CD8-positive, alpha-beta memory T cell (primary cell): ENCODE measurements at places on chromosomes 4 and X. TPM values are rescaled to one million over a fixed set of nuclear protein-coding genes. Genes with fewer than 3 reads are reported as not detected.
A peak's percentile ranks its signal among the peaks of the same experiment; 100 is the strongest.

RHOXF2 gene
- polyA plus RNA-seq: not detected

PCDH19 gene
- not detected for polyA plus RNA-seq

NSUN7 gene
- not detected for polyA plus RNA-seq

ADAM29 gene
- 0.53 TPM for polyA plus RNA-seq

MXRA5 gene
- not detected for polyA plus RNA-seq

ATP2B3 gene
- polyA plus RNA-seq: not detected

MCUB gene
- 159 TPM for polyA plus RNA-seq

RNF175 gene
- not detected for polyA plus RNA-seq

DNA sequence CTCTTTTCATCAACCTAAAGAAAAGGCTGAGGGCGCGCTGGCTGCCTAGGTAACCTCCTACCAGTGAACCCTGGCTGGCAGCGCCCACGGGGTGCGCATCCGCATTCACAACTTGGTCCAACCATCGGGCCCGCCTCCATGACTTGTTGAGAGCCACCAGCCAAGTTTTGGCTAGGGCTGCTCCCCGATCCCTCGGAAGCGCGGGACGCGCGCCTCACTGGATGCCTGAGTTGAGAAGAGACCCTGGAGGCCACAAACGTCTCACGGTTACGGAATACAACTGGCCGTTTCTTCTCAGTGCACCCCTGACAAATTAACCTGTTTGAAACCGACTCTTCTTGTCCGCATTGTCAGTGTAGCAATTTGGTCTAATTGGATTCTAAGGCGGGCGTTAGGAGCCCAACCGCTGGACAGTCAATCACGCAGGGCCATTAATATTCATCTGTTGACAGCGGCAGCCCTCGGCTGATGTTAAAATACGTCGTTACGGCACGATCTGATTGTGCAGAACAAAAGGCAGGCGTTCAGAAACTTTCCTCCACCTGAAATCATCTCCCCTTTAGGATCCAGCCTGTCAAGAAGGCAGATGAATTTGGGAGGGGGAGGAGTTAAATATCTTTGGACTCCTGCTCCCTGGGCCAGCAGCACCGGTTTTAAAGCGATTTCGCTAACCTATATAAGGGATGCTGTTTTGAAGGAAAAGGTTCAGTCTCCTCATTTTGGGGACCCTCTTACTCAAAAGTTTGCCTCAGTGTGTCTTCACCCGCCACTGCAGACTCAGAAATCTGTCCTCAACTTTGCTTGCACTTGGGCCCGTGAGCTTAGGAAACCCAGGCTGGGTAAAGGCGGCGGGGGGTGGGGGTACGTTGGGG lies 1.2 kb downstream of the GPC3 start:
- H3K4me1 ChIP-seq: no peaks in the 10 kb centered on the region
- no peaks in the 10 kb centered on the region for H3K36me3 ChIP-seq
- H3K27ac ChIP-seq: no peak overlapping the region
- H3K27me3 ChIP-seq: peaks cover 3% of the 10 kb centered on the region
- DNase-seq: no peak

DNA sequence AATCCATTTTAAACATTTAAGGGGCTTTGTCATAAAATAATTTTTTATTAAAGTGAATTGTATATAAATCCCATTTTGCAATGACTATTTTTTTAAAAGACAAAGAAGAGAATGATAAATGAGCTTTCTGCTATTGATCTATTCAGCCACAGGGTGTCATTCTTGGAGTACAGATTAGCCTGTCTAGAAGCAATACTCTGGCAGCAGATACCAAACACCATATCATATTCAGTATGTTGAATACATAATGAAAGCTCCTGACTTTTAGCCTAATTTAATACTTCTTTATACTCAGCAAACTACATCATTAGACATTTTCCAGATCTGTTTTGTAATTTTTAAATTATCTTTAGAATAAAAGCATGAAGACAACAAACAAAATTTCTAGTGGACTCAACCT lies 496.3 kb downstream of the PDGFC start:
- H3K4me3 ChIP-seq: no peak overlapping the region
- no peaks in the 10 kb centered on the region for H3K4me1 ChIP-seq
- no peak overlapping the region for H3K27ac ChIP-seq
- H3K36me3 ChIP-seq: no peaks in the 10 kb centered on the region
- H3K27me3 ChIP-seq: no peaks in the 10 kb centered on the region
- no peak for DNase-seq

GRCh38 chr4:122584519-122584918 lies 36.3 kb downstream of the IL21 start:
- H3K36me3 ChIP-seq: no peaks in the 10 kb centered on the region
- no peak overlapping the region for H3K27ac ChIP-seq

DNA sequence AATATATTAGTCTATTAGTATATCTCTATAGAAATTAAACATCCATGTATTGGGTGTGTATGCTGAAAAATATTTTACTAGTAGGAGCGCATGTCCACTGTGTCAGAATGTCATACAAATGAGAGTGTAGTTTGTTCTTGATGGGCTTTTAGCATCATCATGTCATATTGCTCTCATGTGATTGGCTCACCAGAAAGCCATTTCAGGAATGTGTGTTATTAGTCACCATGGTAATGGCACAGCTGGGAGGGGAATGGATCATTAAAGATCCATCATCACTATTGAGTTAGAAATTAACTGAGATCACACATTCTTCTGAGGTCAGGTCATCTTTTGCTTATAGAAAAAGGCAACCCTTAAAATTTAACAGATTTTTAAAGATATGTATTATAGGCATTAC lies 77.3 kb downstream of the PHEX start:
- no peaks in the 10 kb centered on the region for H3K4me1 ChIP-seq
- no peak overlapping the region for H3K27ac ChIP-seq
- no peak overlapping the region for H3K4me3 ChIP-seq
- no peak for DNase-seq

GRCh38 chr4:151039733-151040132 lies 24.6 kb upstream of the LRBA start:
- H3K4me1 ChIP-seq: no peaks in the 10 kb centered on the region
- no peak for DNase-seq
- no peak overlapping the region for H3K4me3 ChIP-seq

- H3K4me3 ChIP-seq: no peak overlapping the region
- H3K27ac ChIP-seq: no peak overlapping the region
- no peaks in the 10 kb centered on the region for H3K27me3 ChIP-seq
- H3K36me3 ChIP-seq: no peaks in the 10 kb centered on the region
Observed at GRCh38 chr4:93199492-93199891, 629.1 kb upstream of the ATOH1 start.

GRCh38 chr4:125013891-125014290 lies 300.9 kb upstream of the FAT4 start:
- no peak overlapping the region for H3K27ac ChIP-seq
- no peak overlapping the region for H3K4me3 ChIP-seq
- no peaks in the 10 kb centered on the region for H3K4me1 ChIP-seq
- no peak for DNase-seq

GRCh38 chrX:103248553-103248952 lies 6.4 kb downstream of the TCEAL8 start:
- no peaks in the 10 kb centered on the region for H3K36me3 ChIP-seq
- no peak overlapping the region for H3K4me3 ChIP-seq
- H3K27me3 ChIP-seq: no peaks in the 10 kb centered on the region

DNA sequence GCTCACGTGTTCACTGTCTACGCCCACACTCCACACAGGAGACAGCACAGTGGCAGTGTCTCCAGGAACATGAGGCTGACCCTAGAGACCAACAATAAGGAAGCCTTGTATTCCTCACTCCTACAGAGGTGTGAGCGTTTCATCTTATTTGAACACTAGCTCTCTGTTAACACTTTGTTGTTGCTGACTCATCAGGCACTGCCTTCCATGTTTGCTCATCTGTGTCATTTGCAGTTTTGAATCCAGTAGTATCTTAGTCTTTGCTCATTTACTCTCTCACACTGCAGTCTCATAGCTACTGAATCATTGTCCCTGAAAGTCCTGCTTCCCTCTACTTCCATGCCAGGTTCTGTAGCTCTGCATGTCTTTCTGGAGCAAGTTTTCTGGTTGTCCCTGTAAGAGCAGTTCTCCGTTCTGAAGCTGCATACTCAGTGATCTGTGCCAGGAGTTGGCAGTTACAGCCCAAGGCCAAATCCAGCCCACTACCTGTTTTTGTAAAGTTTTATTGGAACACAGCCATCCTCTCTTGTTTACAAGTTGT lies 80.3 kb upstream of the DCLK2 start:
- no peaks in the 10 kb centered on the region for H3K36me3 ChIP-seq
- H3K27me3 ChIP-seq: no peaks in the 10 kb centered on the region
- H3K27ac ChIP-seq: no peak overlapping the region
- no peak for DNase-seq
- H3K4me3 ChIP-seq: no peak overlapping the region

DNA sequence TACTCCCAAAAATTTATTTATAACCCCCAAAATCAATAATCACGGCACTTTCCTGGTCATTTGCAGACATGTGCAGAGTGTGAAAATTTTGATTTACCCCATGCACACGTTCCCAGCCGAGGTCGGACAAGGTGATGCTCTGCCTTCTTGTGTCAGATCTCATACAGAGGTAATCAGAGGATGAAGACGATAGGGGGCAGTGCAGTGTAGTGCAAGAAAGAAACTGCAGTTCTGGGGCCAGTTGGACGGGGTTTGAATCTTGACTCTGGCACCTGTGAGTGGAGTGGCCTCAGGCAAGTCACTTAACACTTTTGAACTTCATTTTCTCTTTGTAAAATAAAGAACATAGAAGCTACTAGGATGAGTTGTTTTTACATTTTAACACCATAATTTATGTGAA lies 88.4 kb downstream of the FRMPD3 start:
- no peaks in the 10 kb centered on the region for H3K36me3 ChIP-seq
- no peaks in the 10 kb centered on the region for H3K4me1 ChIP-seq
- H3K4me3 ChIP-seq: no peak overlapping the region
- H3K27me3 ChIP-seq: no peaks in the 10 kb centered on the region
- no peak for DNase-seq

- no peak overlapping the region for H3K4me3 ChIP-seq
- no peaks in the 10 kb centered on the region for H3K36me3 ChIP-seq
- peak overlapping the region; percentile 60 for H3K27ac ChIP-seq
- DNase-seq: no peak
- H3K27me3 ChIP-seq: no peaks in the 10 kb centered on the region
- no peaks in the 10 kb centered on the region for H3K4me1 ChIP-seq
Observed at GRCh38 chr4:128516301-128516969, 228.8 kb upstream of the PGRMC2 start.

- H3K4me1 ChIP-seq: no peaks in the 10 kb centered on the region
- no peak overlapping the region for H3K27ac ChIP-seq
- DNase-seq: no peak
- H3K36me3 ChIP-seq: no peaks in the 10 kb centered on the region
- no peaks in the 10 kb centered on the region for H3K27me3 ChIP-seq
- H3K4me3 ChIP-seq: no peak overlapping the region
Observed at GRCh38 chrX:110741213-110741796, 54.3 kb downstream of the CHRDL1 start.

DNA sequence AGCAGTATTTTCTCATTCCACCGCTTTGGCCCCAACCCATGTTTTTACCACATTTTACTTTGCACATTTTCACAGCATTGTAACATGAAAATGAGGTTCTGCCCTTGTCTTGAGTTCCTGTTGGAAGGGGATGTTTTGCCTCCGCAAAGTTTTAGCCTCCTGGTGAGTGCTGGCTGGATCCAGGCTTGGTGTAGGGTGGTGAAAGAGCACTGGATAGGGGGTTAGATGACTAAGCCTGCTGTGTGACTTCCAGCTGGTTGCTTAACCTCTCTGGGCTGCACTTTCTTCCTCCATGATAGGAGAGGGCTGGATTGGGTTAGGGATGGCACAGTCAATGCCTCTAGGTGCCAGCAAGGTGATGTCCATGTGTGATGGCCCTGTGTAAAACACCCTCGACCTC lies 28.9 kb downstream of the CYTL1 start:
- H3K36me3 ChIP-seq: no peaks in the 10 kb centered on the region
- no peak overlapping the region for H3K4me3 ChIP-seq
- no peak overlapping the region for H3K27ac ChIP-seq
- no peaks in the 10 kb centered on the region for H3K27me3 ChIP-seq

DNA sequence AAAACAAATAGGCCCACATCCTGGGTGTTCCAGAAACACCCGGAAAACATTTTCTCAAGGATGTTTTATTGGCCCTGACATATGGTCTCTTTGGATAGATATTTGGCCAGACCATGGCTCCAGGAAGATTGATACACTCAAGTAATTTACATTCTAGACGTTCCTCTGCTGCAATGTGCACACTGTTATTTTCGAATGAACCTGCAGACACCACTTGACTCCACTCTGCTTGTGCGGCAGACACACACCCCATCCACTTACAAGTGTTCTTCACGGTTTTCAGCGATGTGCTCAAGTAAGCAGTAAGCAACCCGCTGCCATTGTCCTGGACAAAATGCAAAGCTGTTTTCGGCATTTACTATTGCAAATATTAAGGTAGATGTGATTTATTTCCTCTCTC lies 12.0 kb upstream of the GPM6A start:
- no peaks in the 10 kb centered on the region for H3K4me1 ChIP-seq
- H3K27ac ChIP-seq: no peak overlapping the region
- no peak overlapping the region for H3K4me3 ChIP-seq
- no peaks in the 10 kb centered on the region for H3K36me3 ChIP-seq
- no peaks in the 10 kb centered on the region for H3K27me3 ChIP-seq
- DNase-seq: no peak

- DNase-seq: no peak
- H3K27me3 ChIP-seq: no peaks in the 10 kb centered on the region
- no peaks in the 10 kb centered on the region for H3K36me3 ChIP-seq
- no peak overlapping the region for H3K4me3 ChIP-seq
- no peaks in the 10 kb centered on the region for H3K4me1 ChIP-seq
- H3K27ac ChIP-seq: no peak overlapping the region
Observed at GRCh38 chrX:38618180-38618579, 56.8 kb downstream of the TSPAN7 start.

DNA sequence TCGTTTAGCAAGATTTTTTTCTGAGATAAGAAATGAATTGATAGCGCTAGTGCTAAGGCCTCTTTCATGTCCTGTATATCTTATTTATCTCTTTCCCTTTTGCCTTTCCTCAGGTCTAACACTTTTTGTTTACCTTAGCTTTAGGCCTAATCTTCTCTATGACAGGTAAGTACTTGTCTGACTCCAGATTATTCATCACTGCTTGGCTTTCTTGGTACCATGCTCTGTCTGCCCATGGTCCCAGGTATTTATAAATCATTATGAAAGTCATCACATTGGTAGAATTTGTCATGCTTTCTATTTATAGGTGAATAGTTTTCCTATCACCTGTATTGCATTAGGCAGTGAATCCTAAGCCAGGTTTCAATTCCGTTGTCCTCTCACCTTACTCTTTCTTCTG lies 99.5 kb upstream of the CTSO start:
- H3K27ac ChIP-seq: no peak overlapping the region
- H3K4me1 ChIP-seq: no peaks in the 10 kb centered on the region
- no peak overlapping the region for H3K4me3 ChIP-seq
- DNase-seq: no peak

DNA sequence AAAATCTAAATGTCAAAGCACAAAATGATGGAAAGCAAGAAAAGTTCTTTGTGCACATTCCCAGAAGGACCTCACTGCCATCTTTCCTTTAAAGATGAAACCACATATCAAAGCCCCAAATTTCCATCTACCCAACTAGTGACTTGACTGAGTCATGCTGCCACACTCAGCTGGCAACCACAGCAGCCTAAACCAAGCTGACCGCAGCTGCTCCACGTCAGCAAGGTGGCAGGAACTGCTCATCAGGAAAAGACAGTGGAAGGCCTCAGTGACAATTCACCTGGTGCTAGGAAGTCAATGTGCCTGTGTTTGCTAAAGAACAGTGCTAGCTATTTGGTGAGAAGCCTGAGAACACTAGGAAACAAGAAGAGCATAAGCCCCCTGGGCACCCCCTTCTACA lies 26.1 kb downstream of the ACOX3 start:
- peaks cover 12% of the 10 kb centered on the region for H3K36me3 ChIP-seq
- H3K27ac ChIP-seq: no peak overlapping the region
- no peak overlapping the region for H3K4me3 ChIP-seq
- H3K4me1 ChIP-seq: peaks cover 10% of the 10 kb centered on the region
- no peaks in the 10 kb centered on the region for H3K27me3 ChIP-seq
